ENCODE measurements at places on chromosomes 1 and 21.

GRCh38 chr1:201051399-201051798 is 27.9 kb upstream of the KIF21B start:
- DNase-seq: no peak

GRCh38 chr1:115649964-115650363 is 8.2 kb downstream of the VANGL1 start:
- no peak for DNase-seq

- no peak for DNase-seq
Observed at GRCh38 chr1:236400061-236400603, 6.0 kb downstream of the EDARADD start.

DNA sequence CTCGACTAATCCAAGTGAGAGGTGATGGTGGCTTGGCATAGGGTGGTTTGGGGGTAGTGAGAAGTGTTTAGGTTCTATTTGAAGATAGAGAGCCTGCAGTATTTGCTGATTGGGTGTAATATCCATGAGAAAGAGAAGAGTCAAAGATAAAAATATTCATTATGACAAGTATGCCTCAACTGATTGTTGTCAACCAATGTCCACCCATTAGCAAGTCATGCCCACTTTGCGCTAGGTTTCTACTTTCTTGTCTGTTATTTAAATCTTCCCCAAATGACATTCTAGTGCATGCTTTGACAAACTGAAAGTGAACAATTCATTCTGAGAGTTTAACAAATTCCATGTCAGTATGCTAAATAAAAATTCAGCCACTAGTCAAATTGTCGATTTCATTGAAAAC is 3.8 kb upstream of the XCL1 start:
- DNase-seq: no peak

GRCh38 chr1:181038399-181038873 is 4.7 kb downstream of the MR1 start:
- peak; percentile 76 for DNase-seq

DNA sequence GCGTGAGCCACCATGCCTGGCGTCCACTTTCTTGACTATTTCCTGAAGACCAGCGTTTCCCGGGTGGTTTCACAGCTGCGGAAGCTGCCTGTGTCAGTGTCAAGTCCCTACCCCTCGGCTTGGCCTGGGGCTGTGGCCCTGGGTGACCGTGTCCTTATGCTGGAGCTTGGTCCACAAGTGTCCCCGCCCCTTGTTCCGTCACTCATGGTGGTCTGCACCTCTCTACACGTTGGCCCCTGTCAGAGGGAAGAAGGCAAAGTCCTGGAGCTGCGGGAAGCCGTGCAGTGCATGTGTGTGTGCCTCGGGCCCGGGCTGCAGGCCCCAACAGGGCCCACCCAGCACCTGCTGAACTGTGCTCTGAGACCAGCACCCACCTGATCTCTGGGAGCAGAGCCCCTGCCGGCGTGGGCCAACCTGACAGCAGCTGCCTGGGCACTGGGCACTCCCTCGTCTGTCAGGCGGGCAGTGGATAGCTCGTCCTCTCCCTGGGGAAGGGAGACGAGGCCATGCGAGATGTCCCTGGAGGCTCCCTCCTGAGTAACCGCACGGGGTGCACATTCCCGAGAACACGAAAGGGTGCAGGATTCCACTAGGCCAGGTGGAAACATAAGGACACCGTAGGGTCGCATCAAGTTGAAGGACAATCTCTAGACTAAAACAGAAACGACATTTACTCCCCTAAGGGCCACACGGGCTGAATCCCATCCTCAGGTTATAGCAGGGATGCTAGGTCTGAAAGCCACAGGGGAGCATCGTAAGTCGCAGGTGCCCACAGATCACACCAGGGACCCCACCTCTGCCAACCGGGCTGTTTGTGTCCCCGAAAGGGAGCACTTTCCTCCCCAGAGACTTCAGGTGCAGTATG is 2.4 kb upstream of the C1orf159 start:
- DNase-seq: no peak

GRCh38 chr1:246748867-246749266 is 24.7 kb downstream of the SCCPDH start:
- no peak for DNase-seq

DNA sequence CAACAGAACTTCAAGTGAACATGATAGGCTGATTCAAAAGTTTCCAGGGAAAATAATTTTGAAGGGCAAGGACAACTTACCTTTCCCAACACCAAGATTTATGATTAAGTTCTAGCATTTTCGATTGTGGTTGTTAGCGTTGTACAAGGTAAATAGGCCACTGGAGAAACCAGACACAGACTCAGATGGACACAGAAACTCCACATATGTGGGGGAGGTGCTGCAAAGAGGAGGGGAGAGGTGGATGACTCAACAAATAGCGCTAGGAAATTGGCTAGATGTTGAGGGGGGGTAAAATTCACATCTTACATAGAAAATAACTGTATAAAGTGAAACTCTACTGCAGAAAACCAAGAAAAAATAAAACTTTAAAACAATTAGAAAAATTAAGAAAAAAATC is 564.4 kb downstream of the MATN1 start:
- no peak for DNase-seq
